ENCODE measurements at places on chromosomes 2 and 18.

DNA sequence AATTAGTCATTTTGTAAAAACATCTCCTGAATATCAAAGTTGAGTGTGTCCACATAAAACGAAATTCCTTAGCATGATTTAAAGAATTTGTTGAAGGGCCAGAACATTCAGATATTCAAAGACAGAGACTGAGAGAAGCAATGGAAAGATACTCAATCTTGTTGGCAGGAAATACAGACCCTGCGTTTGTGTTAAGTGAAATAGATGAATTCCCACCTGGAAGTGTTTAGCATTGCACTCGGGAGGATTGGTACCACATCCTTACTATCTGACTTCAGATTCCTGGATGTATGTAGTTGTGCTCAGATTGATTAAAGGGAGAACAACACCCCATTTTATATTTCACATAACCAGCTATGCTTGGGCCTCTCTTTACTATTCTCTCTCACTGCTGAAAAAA is 9.7 kb upstream of the ARL5A start:
- no peak for DNase-seq
- H3K27me3 ChIP-seq: no peaks in the 10 kb centered on the region
- H3K27ac ChIP-seq: no peak overlapping the region
- H3K4me1 ChIP-seq: no peaks in the 10 kb centered on the region
- H3K36me3 ChIP-seq: no peaks in the 10 kb centered on the region

DNA sequence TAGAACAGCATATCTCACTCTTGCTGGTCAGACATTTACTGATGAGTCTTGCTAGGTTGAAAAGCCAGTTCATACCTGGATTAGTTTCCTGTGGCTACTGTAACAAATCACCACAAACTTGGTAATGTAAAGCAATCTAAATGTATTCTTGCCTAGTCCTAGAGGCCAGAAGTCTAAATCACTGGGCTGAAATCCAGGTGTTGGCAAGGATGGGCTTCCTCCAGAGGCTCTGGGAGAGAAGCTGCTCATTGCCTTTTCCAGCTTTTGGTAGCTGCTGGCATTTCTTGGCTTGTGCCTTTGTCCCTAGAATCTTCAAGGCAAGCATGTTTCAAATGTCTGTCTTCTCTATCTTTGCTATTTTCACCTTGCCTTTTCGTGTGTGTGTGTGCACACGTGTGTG is 62.3 kb upstream of the MAP4K3 start:
- no peak overlapping the region for H3K27ac ChIP-seq
- H3K4me1 ChIP-seq: peaks cover 13% of the 10 kb centered on the region
- H3K4me3 ChIP-seq: no peak overlapping the region
- H3K36me3 ChIP-seq: no peaks in the 10 kb centered on the region
- H3K27me3 ChIP-seq: no peaks in the 10 kb centered on the region
- no peak for DNase-seq

DNA sequence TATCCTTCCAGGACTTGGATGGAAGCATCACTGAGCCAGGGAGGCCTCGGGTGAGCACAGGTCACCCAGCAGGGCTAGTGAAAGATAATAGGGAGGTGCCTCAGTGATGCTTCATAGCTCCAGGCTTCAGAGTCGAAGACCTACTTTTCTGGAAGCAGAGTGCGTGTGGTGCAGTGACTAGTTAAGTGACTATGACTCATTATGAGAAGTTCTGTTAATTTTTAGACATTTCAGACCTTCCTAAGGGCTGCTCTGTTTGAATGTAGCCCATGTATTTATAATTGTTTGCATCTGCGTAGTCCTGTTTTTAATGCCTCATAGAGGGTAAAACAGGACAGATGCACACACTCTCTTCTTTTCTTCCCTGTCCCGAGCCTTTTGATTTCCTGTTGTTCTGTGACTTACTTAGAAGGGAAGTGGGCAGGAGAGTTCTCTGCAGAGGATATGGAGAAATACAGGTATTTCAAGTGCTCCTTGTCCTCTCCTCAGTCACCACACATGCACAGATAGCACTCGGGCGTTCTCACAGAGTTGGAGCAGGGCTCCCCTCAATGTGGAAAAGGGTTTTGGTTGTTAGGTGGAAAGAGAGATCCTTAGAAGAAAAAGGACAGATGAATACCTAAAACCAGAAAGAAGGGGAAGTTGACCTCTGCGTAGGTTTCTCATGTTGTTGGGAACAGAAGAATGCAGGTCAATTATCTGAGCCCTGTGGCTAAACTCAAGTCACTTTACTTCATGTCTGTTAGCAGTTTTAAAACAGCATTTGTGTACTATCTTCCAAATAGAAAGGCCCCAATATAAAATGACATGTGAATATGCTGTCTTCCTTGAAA is 34.7 kb downstream of the RALB start:
- peaks cover 22% of the 10 kb centered on the region for H3K4me1 ChIP-seq
- DNase-seq: no peak
- no peak overlapping the region for H3K27ac ChIP-seq
- H3K4me3 ChIP-seq: no peak overlapping the region
- H3K36me3 ChIP-seq: peaks cover 14% of the 10 kb centered on the region

- DNase-seq: no peak
- H3K27ac ChIP-seq: no peak overlapping the region
- H3K36me3 ChIP-seq: peaks cover 10% of the 10 kb centered on the region
- peaks cover 8% of the 10 kb centered on the region for H3K4me1 ChIP-seq
- no peak overlapping the region for H3K4me3 ChIP-seq
Measured at GRCh38 chr2:168355121-168355520, 101.0 kb upstream of the CERS6 start.

DNA sequence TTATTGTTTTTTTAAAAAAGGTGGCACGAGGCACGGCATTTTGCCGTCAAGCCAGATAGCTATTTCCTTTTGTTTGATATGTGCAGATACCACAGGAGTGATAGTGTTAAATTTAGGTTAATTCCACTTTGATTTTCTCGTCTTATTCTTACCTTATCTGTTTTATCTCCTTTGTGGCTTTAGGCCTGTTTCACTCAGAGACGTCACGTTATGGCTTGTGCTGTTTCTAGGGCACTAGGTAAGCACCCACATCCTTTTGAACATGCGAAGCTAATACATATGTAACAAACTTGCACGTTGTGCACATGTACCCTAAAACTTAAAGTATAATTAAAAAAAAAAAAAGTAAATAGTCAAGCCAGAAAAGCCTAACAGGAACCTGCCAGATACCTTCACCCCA is 57.8 kb downstream of the C18orf63 start:
- H3K4me3 ChIP-seq: no peak overlapping the region
- no peaks in the 10 kb centered on the region for H3K4me1 ChIP-seq
- H3K27ac ChIP-seq: no peak overlapping the region
- H3K36me3 ChIP-seq: no peaks in the 10 kb centered on the region

- H3K27ac ChIP-seq: no peak overlapping the region
- DNase-seq: no peak
- peaks cover 7% of the 10 kb centered on the region for H3K4me1 ChIP-seq
- H3K27me3 ChIP-seq: no peaks in the 10 kb centered on the region
- peaks cover 8% of the 10 kb centered on the region for H3K36me3 ChIP-seq
- H3K4me3 ChIP-seq: no peak overlapping the region
Measured at GRCh38 chr2:216584112-216584511, 49.1 kb upstream of the IGFBP2 start.

DNA sequence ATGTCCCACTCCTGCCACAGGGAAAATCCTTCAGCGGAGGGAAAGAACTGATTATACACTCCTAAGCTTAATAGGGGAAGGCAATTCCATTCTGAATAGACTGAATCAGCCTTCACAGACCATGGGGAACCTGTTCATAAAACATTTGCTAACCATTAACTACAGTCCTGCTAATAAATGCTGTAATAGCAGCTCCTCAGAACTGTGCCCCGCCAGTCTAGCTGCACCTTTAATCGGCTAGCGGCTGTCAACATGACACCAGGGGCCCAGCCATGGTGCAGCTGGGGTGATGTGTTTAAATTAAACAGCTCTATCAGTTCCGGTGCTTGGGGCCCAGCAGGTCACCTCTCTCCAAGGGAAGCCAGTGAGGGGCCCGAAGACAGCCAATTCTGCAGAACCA is 77.8 kb downstream of the GALNT14 start:
- no peaks in the 10 kb centered on the region for H3K27me3 ChIP-seq
- no peak overlapping the region for H3K27ac ChIP-seq
- DNase-seq: no peak
- H3K4me3 ChIP-seq: no peak overlapping the region

- no peak overlapping the region for H3K4me3 ChIP-seq
- DNase-seq: no peak
- no peak overlapping the region for H3K27ac ChIP-seq
- H3K36me3 ChIP-seq: no peaks in the 10 kb centered on the region
Measured at GRCh38 chr2:152492131-152492530, 157.2 kb downstream of the FMNL2 start.

GRCh38 chr2:12828980-12829379 is 112.2 kb downstream of the TRIB2 start:
- no peak overlapping the region for H3K27ac ChIP-seq
- no peaks in the 10 kb centered on the region for H3K4me1 ChIP-seq
- H3K36me3 ChIP-seq: no peaks in the 10 kb centered on the region
- no peaks in the 10 kb centered on the region for H3K27me3 ChIP-seq
- DNase-seq: no peak

DNA sequence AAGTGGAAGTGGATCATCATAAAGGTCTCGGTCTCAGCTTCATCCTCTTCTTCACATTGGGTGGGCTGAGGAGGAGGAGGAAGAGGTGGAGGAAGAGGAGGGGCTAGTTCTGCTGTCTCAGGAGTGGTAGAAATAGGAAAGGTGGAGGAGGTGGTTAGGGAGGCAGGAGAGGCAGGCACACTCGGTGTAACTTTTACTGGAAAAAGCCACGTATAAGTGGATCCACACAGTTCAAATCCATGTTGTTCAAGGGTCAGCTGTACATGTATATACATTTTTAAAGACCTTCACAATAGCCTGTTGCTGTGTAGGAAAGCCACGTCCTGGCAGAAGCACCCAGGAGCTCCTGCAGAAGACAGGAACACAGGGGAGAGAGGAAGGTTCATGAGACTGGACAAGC is 110.3 kb upstream of the RAB12 start:
- H3K4me1 ChIP-seq: no peaks in the 10 kb centered on the region
- H3K4me3 ChIP-seq: no peak overlapping the region
- DNase-seq: no peak
- H3K27ac ChIP-seq: no peak overlapping the region

GRCh38 chr2:104290566-104290891 is 563.4 kb upstream of the POU3F3 start:
- no peaks in the 10 kb centered on the region for H3K36me3 ChIP-seq
- H3K4me3 ChIP-seq: no peak overlapping the region
- no peak overlapping the region for H3K27ac ChIP-seq
- no peaks in the 10 kb centered on the region for H3K27me3 ChIP-seq
